ENCODE measurements at places on chromosomes 6 and 20. TPM values are rescaled to one million over a fixed set of nuclear protein-coding genes. Genes with fewer than 3 reads are reported as not detected.

DSP gene
- 6.7 TPM for total RNA-seq

GRCh38 chr20:859751-860231 is 26.3 kb downstream of the FAM110A start:
- DNase-seq, result no peak
- H3K4me3 ChIP-seq, result no peak overlapping the region
- no peak overlapping the region for H3K27ac ChIP-seq
- no peaks in the 10 kb centered on the region for H3K36me3 ChIP-seq
- H3K27me3 ChIP-seq, result no peaks in the 10 kb centered on the region

LPIN3 gene
- 29.6 TPM for total RNA-seq

GRCh38 chr20:22371843-22372242 is 212.5 kb downstream of the FOXA2 start:
- no peak for DNase-seq
- H3K4me3 ChIP-seq, result no peak overlapping the region
- H3K4me1 ChIP-seq, result peaks cover 2% of the 10 kb centered on the region
- no peak overlapping the region for H3K27ac ChIP-seq
- H3K27me3 ChIP-seq, result no peaks in the 10 kb centered on the region

DNA sequence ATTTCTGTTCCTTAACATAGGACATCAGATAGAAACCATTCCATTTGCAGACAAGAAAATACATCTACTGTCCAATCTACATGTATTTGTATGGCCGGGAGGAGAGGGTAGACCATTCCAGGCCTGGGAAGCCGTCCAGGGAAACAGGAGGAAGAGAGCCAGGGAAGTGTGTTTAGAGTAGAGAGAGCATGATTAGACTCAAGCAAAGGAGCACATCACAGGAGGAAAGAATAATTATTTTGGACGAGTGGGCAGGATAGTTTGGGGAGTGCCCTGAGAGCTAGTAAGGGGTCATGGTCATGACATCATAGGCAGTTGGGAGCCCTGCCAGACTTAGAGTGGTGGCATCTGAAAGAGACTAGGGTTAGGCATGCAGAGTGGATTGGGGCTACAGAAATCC is 250.0 kb downstream of the HIVEP2 start:
- H3K4me1 ChIP-seq, result peaks cover 30% of the 10 kb centered on the region
- H3K36me3 ChIP-seq, result no peaks in the 10 kb centered on the region
- H3K4me3 ChIP-seq, result no peak overlapping the region
- H3K27ac ChIP-seq, result peak overlapping the region; percentile 83
- no peak for DNase-seq

GRCh38 chr20:54179946-54180345 is 6.2 kb upstream of the CYP24A1 start:
- H3K36me3 ChIP-seq, result no peaks in the 10 kb centered on the region
- no peak for DNase-seq
- no peak overlapping the region for H3K27ac ChIP-seq
- H3K27me3 ChIP-seq, result no peaks in the 10 kb centered on the region
- H3K4me3 ChIP-seq, result no peak overlapping the region

CNR1 gene
- total RNA-seq, result 25.5 TPM

GRCh38 chr6:156719395-156719719 is 57.8 kb upstream of the ARID1B start:
- H3K36me3 ChIP-seq, result no peaks in the 10 kb centered on the region
- H3K27me3 ChIP-seq, result no peaks in the 10 kb centered on the region

DNA sequence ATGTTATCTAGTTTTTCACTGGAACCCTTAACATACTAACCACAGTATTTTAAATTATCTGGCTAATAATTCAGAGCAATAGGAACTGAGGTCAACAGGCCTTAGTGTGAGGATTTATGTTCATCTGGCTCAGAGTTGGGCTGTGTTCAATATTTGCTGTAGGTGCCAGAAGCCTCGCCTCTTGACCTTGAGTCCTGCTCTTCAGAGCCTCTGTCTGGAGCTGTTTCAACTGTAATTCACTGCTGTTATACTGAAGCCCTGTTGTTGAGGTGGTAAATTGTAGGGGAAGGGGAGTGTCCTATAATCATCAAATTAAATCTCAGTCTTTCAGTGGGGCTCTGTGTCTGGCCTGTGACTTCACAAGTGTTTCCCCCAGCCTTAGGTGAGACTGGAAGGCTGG is 184.4 kb downstream of the CDH26 start:
- H3K4me1 ChIP-seq, result no peaks in the 10 kb centered on the region
- H3K4me3 ChIP-seq, result no peak overlapping the region
- H3K27ac ChIP-seq, result no peak overlapping the region
- H3K36me3 ChIP-seq, result no peaks in the 10 kb centered on the region
- no peaks in the 10 kb centered on the region for H3K27me3 ChIP-seq

DNA sequence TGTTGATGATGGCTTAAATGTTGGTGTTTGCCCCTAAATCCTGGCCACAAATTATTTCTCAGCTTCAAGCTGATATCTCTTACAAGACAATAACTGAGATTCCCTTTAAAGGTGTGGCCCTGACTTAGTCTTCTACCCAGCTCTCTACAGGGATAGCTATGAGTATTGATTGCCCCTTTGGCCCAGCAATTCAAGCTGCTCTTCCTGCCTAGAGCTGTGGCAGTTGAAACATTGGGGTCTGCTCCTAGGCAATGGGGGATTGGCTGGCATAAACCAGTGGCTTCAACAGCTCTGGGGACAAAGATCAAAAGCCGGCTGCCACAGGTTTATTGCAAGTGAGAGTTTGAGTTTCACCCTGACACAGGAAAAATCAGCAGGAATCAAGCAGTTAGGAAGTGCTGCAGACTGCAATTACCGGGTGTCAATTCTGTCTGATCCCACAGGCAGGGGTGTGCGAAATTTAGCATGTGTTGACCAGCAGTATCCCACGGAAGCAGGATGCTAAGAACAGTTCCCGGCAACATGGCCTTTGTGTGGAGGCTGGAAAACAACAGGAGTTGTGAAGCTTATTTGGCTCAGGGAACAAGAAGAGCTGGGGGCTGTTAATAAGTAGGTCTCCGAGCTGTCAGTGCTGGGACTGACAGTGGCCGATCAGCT is 66.2 kb upstream of the IYD start:
- H3K27ac ChIP-seq, result no peak overlapping the region
- H3K4me3 ChIP-seq, result no peak overlapping the region
- DNase-seq, result no peak
- H3K36me3 ChIP-seq, result no peaks in the 10 kb centered on the region
- H3K4me1 ChIP-seq, result no peaks in the 10 kb centered on the region

GRCh38 chr6:155155787-155156447 is 107.9 kb upstream of the CLDN20 start:
- H3K4me1 ChIP-seq, result peaks cover 20% of the 10 kb centered on the region
- DNase-seq, result no peak
- no peak overlapping the region for H3K27ac ChIP-seq
- no peak overlapping the region for H3K4me3 ChIP-seq
- no peaks in the 10 kb centered on the region for H3K27me3 ChIP-seq

IMPG1 gene
- total RNA-seq, result not detected

GRCh38 chr6:82362878-82363427 is 664 bp upstream of the TPBG start:
- peaks cover 5% of the 10 kb centered on the region for H3K4me1 ChIP-seq
- no peak for DNase-seq
- no peaks in the 10 kb centered on the region for H3K36me3 ChIP-seq
- H3K27ac ChIP-seq, result peak overlapping the region; percentile 76
- no peaks in the 10 kb centered on the region for H3K27me3 ChIP-seq
- peak overlapping the region; percentile 77 for H3K4me3 ChIP-seq

DNA sequence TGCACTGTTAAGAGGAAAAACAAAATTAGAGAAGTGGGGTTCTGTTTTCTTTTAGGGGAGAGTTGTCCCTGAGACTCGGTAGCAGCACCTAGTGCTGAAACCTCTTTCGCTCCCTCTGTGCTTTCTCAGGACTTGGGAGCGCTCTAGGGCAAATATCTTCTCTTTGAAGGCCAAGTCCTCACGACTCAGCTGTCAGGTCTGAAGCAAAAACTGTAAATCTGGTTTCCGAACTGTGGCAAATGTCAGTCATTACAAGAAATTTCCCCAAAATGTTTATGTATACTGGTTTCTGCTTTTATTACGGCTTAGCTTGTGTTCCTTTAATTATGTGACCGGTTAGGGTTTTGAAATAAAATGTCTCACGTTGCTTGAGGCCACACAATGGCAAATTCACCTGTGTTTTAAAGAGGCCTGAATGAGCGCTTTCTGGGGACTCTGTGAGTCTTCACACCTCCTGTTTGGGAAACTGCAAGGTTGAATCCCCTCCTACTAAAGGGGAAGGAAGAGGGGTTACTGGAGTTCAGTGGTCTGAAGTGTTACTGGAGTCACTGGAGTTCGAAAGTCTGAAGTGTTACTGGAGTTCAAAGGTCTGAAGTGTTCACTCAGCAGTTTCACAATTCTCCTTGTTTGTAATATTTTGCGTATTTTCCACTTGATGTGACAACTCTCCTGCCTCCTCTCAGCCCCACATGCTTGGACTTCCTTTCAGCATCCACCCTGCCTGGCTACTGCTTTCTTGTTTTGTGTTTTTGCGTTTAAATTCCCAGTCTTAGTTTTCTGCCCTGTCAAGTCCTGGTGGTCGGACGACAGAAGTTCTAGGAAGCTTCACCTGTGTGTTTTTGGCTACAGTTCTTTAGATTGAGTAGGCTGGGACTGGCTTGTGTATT is 1.6 kb downstream of the SMPDL3A start:
- no peaks in the 10 kb centered on the region for H3K36me3 ChIP-seq
- no peak for DNase-seq
- H3K4me1 ChIP-seq, result peaks cover 7% of the 10 kb centered on the region
- H3K27me3 ChIP-seq, result no peaks in the 10 kb centered on the region
- H3K27ac ChIP-seq, result no peak overlapping the region

DNA sequence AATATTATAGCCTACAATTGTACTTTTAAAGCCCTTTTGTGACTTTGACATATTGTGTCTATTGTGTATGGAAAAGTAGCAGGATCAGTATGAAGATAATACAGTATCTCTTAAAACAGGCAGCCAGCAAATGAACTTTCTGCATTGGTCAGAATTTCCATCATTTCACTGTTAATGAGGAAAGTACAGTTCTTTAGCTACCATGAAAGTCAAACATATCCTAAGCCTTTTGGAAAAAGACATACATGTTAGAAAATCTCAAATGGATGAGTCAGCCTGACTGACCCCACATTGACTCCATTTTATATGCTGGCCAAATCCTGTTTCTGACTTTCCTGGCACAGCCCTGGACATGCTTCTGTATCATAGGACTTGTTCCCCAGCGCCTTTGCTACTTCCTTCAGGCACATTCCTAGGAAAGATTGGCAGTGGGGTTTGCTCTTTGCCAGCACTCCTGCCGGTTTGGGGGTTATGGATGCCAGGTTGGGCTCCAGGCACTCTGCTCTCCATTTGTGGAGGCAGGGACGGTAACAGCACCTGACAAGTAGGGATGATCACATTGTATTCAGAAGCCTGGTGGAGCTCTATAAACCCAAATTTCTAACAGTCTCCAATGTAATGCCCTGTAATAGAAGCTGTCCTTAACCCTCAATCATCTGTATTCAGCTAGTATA is 43.7 kb downstream of the TOP1 start:
- peaks cover 90% of the 10 kb centered on the region for H3K4me1 ChIP-seq
- H3K27me3 ChIP-seq, result no peaks in the 10 kb centered on the region
- DNase-seq, result peak; percentile 14
- peak overlapping the region; percentile 57 for H3K27ac ChIP-seq
- H3K4me3 ChIP-seq, result no peak overlapping the region
- no peaks in the 10 kb centered on the region for H3K36me3 ChIP-seq

PTPRT gene
- not detected for total RNA-seq

DNA sequence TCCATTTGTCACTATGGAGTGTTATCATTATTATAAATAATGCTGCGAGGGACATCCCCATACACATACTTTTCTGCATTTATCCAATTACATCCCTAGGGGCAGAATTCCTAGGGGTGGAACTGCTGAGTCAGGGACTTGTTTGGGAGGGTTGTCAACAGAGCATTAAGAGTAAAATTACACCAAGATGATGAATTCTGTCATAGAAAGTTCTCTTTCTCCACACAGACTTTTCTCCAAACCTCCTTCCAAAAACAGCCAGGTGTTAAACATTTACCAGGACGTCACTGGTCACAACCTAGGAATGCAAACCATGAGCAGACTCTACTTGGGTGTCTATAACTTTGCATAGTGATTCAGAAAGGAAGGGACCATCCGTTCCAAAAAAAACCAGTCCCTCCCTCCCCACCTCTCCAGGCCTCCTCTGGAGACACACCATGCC is 95.5 kb downstream of the PRND start:
- no peak overlapping the region for H3K4me3 ChIP-seq
- no peaks in the 10 kb centered on the region for H3K27me3 ChIP-seq
- no peaks in the 10 kb centered on the region for H3K36me3 ChIP-seq
- H3K27ac ChIP-seq, result no peak overlapping the region

DNA sequence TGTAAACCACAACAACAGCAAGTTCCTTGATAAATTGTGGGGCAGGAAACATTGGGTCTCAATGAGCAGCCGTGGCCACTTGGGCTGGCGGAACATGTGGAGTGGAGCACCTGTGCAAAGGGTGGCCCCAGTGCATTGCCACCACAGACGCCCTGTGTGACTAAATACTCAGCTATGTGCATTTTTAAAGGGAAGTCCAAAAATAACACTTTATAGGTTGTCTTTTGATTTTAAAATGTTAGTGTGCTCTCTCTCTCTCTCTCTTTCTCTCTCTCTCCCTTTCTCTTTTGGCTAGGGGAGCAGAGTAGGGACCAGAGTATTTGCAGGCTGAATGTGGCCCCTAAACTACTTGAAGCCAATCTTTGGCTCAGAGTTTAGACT is 236.3 kb downstream of the BCAS1 start:
- H3K36me3 ChIP-seq, result no peaks in the 10 kb centered on the region
- no peak overlapping the region for H3K4me3 ChIP-seq
- H3K27ac ChIP-seq, result no peak overlapping the region
- no peaks in the 10 kb centered on the region for H3K27me3 ChIP-seq
- no peak for DNase-seq
